ENCODE measurements at places on chromosomes 6 and 20.

DNA sequence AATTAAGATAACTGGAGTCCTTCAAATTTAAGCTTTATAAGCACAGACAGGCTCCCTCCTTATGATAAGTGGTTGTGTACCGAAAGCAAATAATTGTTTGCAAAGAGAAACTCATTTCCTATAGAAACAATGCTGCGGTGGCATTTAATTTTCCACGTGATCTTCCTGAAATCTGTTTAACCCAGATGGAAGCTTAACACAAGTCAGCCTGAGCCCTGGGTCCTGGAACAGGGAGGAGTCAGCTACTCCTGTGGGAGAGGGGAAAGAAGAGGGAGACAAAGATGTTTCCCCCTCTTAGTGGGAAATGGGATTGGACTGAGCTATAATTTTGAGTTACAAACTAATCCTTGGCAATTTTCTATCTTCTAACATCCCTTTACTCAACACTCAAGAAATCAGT is 136.5 kb downstream of the ELOVL4 start:
- DNase-seq, result no peak

- no peak for DNase-seq
Observed at GRCh38 chr20:62240020-62240685, 1.8 kb downstream of the OSBPL2 start.

GRCh38 chr6:82995066-82995465 is 70.6 kb downstream of the UBE3D start:
- no peak for DNase-seq

- DNase-seq, result no peak
Observed at GRCh38 chr6:139242457-139243240, 49.1 kb downstream of the TXLNB start.

- DNase-seq, result no peak
Observed at GRCh38 chr6:138400326-138400725, 3.7 kb upstream of the HEBP2 start.

GRCh38 chr20:47315339-47316056 is 41.0 kb downstream of the ZMYND8 start:
- no peak for DNase-seq

DNA sequence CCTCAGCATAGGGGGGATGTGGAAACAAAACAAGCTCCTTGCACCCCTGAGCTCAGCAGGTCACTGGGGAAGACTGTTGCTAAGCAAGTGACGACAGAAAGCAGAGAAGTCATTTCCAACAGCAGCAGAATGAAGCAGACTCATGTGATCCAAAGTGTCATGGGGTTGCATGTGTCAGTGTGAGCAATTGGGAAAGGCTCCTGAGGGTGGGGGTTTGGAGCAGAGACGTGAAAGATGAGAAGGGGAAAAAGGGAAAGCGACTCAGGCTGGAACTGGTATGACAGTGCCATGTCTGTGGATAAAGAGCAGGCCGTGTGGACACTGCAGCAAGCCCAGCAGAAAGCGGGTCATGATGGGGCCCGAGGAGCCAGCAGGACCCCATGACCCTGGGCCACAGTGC is 363.9 kb downstream of the PREX1 start:
- DNase-seq, result no peak

DNA sequence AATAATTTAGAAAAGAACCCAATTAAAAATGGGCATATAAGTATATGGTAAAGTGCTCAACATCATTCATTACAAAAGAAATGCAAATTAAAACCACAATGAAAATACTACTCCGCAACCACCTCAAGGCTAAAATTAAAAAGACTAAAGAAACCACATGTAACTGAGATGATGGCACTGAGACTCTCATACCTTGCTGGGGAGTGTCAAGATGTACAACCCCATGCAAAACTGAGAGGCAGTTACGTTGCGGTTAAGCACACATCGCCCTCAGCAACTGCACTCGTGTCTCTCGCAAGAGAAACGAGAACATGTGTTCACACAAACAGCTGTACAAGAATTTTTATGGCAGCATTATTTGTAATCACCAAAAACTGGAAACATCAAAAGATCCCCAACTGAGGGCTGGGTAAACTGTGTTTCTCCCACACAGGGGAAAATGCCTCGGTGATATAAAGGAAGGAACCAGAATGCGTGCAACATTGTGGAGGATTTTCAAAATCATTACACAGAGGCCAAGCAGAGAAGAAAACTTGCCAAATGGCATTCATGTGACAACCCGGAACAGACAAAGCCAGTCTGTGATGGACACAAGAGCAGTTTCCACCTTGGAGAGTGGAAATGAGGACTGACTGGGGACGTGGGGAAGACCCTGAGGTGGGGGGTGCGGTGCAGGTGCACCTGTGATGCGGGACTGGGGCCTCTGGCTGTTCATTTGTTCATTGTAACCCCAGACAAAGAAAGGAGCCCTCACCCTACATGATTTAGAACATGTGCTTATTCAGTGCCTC is 144.9 kb downstream of the WDR27 start:
- peak; percentile 29 for DNase-seq

- DNase-seq, result no peak
Observed at GRCh38 chr6:98669371-98669770, 165.0 kb upstream of the POU3F2 start.

DNA sequence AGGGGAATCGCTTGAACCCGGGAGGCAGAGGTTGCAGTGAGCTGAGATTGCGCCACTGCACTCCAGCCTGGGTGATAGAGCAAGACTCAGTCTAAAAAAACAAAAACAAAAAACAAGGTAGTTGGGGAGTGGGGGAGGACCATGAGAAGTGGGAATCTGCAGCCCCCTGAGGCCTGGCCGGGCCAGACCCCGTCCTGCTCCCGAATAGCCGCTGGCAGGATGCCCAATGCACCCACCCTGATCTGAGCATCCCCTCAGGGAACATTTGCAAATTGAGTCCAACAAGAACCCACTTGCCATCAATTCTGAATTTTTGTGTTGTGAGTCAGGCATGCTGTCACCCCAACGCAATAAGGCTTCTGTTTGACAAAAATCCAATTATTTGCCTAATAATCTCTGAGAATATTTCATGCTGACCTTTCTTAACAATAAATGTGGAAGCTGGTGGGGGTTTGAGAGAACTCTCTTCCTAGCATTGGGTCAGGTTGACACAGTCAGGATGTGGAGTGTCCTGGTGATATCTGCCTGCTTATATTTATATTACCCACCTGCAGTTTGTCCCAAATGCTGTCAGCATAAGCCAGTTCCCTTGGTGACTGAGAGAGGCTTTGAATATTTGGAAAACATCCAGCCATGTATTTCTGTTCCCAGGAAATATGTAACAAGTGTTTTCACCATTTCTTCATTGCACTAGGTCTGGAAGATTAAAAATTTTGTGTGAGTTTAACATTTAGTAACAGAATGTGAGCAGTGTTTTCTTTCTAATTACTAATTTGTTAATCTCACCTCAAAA is 28.4 kb upstream of the FRMD1 start:
- DNase-seq, result no peak

DNA sequence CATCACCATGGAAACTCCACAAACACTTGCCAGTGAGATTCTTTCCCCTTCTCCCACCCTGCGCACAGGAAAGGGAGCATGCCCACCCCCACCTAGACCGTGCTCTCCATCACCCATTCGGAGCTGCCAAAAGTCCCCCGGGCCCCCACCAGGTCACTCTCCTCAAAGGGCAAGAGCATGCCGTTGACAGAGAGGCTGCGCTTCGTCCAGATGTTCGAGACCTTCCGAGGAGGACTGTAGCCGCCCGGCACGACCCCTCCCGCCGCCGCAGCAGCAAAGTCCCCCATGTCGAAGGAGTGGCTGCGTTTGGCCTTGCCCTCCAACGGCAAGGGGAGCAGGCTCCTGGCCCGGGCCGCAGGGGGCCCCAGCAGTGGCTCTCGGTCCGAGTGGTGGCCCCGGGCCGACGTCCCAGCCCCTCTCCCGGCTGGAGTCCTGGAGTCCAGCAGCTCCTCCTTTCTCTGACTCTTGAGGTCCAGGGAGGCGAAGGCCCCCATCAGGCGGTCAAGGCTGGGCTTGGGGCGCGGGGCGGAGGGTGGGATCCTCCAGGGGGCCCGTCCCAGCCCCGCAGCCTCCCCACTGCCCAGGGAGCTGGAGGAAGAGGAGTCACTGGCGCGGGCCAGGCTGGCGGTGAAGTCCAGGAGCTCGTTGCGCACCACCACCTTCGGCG is 195.2 kb downstream of the LRFN2 start:
- no peak for DNase-seq

DNA sequence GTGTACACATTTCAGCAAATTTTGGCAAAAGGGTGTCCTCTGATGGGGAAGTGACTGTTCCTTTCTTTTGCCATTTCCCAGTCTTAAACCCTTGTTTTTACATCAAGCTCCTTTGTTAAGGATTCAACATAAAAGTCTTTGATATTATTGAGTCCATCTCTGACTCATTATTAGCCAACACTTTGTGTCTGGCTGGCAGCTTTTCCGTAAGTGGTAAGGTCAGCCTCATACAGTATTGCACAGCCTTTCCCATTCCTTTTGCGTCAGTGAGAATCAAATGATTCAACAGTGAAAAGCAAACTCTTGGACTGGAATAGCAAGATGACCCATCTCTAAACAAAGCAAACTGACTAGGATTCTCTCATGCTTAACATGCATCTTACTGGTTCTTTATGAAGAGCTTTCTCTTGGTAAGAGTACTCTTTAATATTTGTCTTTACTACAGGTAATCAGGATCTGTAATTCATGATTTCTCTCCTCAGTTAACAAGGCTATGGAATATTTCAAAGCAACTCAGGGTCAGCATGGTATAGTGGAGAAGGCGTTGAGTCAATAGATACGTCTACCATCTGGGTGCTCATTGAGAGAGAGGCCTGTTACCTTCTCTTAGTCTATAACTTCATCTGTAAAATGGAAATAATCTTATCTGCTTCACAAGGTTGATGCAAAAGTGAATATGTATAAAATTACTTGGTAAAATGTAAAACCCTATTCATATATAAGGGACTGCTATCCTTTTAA is 183.6 kb downstream of the PRL start:
- DNase-seq, result no peak

DNA sequence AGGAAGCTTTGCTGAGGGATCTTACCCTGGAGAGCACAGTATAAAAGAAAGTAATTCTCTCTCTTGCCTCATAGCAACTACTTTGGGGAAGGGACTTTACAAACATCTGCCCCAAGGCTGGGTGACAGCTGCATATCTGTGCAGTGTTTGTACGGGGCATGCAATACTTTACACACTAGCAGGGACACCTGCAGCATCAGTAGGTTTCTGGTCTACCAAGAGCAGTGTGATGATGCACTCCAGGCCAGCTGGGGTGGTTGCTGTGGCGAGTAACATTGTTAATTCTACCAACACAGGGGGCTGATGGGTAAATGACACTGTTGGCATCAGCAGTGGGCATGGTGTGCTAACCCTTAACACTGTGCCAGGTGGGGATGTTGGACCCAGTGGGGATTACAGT is 48.0 kb downstream of the ADTRP start:
- no peak for DNase-seq

DNA sequence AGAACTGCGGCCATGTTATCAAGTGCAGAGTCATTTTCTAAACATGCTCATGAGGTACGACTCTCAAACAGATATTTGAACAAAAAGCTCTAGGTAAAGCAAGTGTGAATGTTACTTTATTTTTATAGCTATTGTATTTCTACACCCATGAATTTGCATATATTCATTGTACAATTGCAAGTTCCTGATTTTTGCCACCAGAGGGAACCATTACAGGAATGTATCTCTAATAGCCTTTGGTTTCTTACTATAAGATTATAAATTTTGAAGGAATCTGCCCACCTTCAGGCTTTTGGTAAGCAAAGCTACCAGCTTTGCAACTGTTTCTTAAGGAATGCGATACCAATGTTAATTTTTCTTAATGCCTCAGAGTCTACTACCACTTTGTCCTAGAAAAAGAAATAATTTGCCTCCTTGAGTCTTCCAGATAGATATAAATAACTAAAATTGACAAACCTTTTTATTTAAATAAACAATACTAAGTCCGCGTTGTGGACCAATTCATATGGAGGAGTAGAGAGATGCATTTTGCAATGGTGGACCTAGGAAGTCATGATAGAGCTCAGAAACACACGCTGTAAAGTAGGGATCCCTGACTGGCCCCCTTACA is 125.4 kb upstream of the SAMD5 start:
- DNase-seq, result no peak

DNA sequence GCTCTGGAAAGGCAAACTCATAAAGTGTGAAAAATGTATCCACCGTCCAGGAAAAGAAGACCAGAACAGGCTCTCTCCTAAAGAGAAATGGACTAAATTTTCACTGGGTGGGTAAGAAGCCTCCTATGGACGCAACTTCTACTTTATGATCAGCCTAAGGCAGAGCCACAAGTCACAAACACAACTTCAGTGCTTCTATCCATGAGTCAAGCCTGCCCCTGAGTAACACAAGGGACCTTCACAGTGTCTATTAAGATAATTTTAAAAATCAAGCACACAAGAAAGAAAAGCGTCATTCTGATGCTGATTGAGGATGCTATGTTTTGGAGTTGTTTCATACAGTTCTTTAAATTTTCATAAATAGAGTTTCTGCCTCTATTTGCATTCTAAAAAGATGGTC is 601.7 kb upstream of the ARID1B start:
- DNase-seq, result no peak

- DNase-seq, result no peak
Observed at GRCh38 chr20:58523971-58524315, 8.7 kb upstream of the APCDD1L start.

DNA sequence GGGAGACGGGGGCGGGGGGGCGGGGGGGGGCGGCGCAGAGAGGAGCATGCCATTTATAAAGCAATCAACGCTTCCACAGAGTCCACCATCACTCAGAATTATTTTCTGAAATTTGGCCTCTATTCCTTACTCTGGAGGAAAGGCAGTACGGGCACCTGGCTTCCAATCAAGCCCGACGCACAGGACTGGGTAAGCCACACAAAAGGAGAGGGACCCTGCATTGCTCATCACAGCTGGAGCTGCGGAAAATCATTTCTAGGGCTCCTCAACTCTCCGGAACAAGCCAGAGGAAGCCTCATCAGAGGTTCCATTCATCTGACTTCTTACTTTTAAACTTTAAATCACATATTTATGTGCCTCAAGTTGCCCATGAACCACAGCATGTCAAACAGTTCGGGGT is 55.9 kb downstream of the TTI1 start:
- DNase-seq, result no peak

DNA sequence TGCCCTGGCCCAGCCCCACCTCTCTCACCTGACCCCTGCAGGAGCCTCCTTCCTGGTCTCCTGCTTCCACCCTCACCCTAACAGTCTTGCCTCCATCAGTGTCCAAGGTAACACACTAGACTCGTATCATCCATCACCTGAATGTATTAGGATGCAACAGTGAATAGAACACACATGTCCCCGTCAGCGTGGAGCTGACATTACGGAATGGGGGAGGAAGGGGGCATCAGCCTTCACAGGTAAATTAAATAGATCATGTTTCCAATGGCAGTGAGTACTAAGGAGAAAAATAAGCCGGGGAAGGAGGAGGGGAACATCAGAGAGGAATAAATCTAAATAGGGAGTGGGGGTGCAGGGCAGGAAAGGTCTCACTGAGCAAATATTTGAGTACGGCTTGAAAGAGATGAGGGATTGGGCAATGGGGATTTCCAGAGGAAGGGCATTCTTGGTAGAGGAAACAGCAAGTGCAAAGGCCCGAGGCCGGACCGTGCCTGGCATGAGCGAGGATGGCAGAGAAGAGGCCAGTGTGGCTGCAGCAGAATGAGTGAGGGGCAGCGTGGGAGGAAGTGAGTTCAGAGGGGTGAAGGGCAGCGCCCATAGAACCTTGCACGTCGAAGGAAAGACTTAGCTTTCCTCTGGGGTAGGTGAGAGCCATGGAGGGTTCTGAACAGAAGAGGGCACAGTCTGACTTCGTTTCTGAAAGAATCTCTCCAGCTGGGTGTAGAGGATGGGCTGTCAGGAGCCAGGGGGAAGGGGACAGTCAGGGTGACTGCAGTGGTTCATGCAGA is 110.1 kb upstream of the PTPN1 start:
- no peak for DNase-seq

GRCh38 chr6:170027647-170028043 is 263.2 kb downstream of the DLL1 start:
- no peak for DNase-seq

All from GM18507 (cell line).